ENCODE measurements at places on chromosomes 4 and X.

DNA sequence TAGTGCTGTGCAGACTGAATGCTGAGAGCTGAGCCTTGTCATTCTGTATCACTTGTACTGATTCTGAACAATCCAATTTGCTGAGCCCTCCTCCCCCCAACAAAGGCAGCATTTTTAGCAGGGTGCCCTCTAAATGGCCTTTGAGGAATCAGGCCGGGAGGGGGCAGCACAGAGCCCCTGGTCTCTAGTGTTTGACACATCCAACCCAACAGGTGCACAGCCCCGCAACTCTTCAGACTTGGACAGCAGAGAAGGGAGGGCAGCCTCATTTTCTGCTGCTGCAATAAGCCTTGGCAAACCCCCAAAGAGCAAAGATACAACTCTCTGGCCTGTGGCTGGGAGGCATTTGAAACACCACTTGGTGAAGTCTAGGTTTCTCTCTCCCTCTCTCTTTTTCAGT is 3.4 kb downstream of the ATP1B4 start:
- peak; percentile 31 for DNase-seq

GRCh38 chr4:131427000-131427399 is 1722.1 kb upstream of the PCDH10 start:
- DNase-seq = no peak

GRCh38 chr4:157821814-157822213 is 351.0 kb downstream of the GASK1B start:
- no peak for DNase-seq

- DNase-seq = no peak
These were observed 5.6 kb upstream of the ADGRL3 start for GRCh38 chr4:61194571-61194970.

All from HuH-7 (cell line).